ENCODE measurements at places on chromosomes 5 and 9. TPM values are rescaled to one million over a fixed set of nuclear protein-coding genes. Genes with fewer than 3 reads are reported as not detected.

The PLK2 gene
- 615 TPM for total RNA-seq

The CER1 gene
- total RNA-seq, result not detected

The IL9 gene
- total RNA-seq, result not detected

The SPATA31D4 gene
- not detected for total RNA-seq

The STPG3 gene
- total RNA-seq, result not detected

The PPIP5K2 gene
- total RNA-seq, result 55.0 TPM
